ENCODE measurements at places on chromosomes 7 and 10.

DNA sequence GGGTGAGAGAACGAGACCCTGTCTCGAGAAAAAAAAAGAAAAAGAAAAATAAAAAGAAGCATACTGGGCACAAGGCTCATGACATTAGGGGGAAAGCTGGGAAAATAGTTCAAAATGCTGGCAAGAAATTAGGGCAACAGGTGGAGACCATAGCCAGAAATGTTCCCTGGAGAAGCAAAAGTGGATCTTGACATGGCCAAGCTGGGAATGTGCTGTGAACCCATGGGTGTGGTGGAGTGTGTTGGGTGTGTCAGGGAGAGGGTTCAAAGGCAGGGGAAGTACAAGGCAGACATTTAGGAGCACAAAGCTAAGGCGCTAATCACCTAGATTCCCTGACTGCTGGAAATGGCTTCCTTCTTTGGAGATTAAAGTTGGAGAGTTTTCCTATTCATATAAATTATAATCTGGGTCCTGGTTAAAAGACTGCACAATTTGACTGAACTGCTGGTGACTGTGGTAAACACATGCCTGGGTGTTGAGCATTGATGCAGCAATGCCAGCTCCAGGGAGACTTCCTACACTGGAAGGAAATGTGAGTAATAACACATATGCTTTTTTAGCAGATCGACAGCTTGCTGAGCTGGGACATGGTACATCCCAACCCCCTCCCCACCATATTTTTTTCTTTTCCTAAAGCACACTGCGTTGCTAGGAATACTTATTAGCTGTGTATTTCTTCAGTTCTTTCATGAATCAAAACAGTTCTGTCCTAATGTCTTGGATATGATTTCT, 70.1 kb upstream of the ARHGAP21 start:
- DNase-seq: no peak

DNA sequence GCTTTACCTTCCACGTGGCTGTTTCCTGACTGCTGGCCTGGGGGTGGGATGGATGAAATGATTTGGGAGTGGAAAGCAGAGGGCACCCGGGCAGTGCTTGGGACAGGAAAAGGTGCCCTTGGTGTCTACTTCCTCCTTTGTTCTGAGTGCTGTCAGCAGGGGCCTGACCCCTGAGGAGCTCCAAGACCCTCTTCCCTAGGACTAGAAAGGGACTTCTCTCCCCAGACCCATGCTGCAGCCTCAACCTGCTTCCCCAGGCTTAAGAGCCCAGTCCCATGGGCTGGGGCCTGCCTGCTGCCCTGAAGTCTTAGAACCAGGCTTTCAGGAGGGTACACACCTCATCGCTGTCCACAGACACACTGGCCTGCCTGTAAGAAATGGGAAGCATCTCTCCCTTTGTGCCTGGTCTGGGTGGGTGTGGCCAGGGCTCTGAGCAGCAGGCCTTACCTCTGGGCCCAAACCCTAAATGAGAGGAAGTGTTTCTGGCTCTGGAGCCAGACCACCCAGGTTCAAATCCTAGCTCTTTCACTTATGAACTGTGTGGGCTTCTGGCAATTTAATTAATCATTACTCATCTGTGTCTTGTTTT, 12.9 kb downstream of the CDH23 start:
- DNase-seq: no peak

- DNase-seq: no peak
Measured at GRCh38 chr10:113061054-113061430, 111.0 kb downstream of the TCF7L2 start.

- no peak for DNase-seq
Measured at GRCh38 chr7:72445580-72445979, 33.4 kb upstream of the CALN1 start.

DNA sequence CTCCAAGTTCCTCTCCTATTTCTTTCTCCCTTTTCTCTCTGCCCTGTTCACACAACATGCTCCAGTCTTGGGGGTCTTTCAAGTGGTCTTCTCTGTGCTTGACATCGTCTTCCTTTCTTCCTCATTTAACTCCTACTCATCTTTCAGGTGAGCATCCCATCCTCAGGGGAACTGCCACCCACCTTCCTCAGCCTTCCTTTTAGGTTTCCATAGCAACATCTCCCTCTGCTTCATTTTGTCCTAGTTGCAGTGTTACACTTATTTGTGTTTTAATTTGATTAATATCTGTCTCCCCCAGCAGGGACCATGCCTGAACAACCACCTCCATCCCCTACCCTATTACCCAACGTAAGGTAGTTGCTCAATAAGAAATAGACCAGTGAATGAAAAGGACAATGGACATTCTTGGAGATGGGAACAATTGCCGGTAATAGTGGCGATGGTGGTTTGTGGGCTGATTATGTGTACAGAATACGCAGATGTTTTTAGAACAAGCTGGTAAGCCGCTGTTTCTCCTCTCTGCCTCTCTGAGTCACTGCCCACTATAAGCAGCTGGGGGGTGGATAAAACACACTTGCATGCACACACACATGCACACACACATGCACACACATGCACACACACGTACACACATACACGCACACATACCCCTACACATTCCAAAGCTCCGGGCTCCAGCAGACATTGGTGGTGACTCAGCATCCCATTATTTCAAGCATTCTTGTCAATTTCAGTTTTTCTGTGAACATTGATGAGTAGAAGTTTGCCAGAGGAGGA, 251.6 kb downstream of the GATA3 start:
- no peak for DNase-seq

DNA sequence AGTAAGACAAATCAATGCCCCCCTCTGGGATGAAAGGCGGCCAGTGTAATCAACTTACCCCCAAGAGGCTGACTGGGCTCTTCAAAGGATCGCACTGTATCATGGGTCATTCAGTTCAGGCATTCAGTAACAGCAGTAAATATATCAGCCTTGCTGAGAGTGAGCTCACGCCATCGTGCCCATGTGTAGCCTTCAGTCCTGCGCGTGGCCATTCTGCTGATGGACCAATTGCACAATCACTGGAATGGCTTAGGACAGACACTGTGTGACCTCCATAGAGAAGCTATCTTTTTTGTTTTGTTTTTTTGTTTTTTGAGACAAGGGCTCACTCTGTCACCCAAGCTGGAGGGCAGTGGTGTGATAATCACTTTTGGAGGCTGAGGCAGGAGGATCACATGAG, 9.1 kb upstream of the PRKRIP1 start:
- no peak for DNase-seq

DNA sequence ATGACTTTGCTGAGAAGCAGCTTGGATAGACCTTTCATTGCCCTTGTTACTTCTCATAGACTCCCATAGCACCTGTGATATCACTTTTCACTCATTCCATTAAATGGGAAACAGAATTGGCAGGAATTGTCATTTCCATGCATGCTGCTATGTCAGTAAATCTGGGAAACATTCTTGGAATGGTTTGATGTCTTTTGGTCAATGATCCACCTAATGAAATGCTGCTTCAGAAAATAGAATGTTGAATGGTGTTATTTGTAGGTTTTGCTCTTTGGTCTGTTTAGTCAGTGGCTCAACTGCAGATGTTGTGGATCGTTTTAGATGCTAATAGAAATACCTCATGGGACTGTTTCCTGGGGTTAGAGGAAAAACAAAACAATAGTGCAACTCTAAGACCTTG, 127.8 kb downstream of the PLPP4 start:
- no peak for DNase-seq

DNA sequence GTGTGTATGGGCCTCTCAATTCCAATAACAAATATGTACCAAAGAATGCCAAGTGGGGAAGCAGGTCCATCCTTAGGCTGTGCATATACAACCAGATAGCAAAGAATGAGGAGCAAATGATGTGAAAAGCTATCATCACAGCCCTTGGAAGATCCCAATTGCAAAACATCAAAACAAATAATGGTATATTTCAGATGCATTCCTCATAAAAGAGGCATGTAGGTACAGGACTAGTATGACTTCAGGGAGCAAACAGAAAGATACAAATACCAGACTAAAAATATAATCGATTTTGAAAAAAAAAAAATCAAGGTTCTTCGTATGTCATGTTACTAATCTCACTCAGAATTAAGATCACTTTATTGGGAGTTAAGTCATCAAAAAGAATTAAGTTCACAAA, 18.5 kb upstream of the SPOCK2 start:
- no peak for DNase-seq

GRCh38 chr7:54796150-54796549, 37.1 kb upstream of the SEC61G start:
- DNase-seq: no peak
